ENCODE measurements at places on chromosomes 3 and 15.

GRCh38 chr15:72272213-72272996, at the start of gene PARP6:
PARP6 (minus strand) TSS chr15:72272554; CDS start chr15:72267477, 5,077 bp downstream.
- peak; percentile 99 for DNase-seq

- DNase-seq, result no peak
These were observed 710 bp downstream of the ABHD10 start for GRCh38 chr3:111979434-111980038.

DNA sequence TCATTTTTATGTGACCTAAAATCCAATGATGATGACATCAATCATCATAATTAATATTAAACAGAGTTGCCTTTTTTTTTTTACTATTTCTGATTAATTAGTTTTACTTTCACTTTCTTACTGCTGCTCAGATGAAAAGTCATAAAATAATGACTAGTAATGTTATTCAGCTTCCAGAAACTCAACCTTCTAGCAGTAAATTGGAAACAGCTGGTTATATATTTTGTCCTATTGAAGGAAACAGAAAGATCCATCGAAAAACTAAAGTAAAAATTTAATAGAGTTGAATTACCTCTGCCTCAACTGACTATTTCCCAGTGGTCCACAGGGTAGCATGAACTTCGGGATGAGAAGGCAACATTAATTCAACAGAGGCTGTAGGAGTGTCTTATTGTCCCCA, 107.1 kb upstream of the PTX3 start:
- DNase-seq, result no peak

- DNase-seq, result no peak
These were observed 9.6 kb downstream of the EMC3 start for GRCh38 chr3:9976721-9977709.

GRCh38 chr15:60195611-60196010, 191.5 kb downstream of the FOXB1 start:
- no peak for DNase-seq

DNA sequence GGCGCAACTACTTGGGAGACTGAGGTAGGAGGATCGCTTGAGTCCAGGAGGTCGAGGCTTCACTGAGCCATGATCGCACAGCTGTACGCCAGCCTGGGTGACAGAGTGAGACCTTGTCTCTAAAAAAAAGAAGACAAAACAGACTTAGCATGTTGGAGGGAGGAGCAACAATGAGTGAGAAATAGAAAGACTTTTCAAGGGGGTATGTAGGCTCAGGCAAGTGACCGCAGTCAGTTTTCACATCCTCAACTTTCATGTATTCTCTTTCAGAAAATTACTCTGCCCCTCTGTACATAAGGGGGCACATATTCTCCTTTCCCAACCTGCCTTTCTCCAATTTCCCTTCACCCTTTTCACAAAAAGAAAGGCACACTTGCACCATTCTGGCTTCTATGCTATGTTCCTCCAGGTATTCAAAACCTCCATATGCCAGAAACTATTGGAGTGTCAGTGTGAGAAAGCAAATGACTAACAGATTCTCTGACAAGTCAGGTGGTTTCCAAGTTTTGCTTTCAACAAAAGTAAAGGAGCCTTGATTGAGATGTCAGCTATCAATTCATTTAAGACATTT, 7.6 kb downstream of the NSUN3 start:
- no peak for DNase-seq

GRCh38 chr15:23561914-23562313, 3.6 kb upstream of the MKRN3 start:
- DNase-seq, result no peak

GRCh38 chr15:59104912-59105732, at the start of gene CCNB2:
CCNB2 (plus strand) TSS chr15:59105146; CDS start chr15:59105269, 123 bp downstream.
- DNase-seq, result peak; percentile 70

GRCh38 chr3:71817262-71817661, 32.3 kb upstream of the PROK2 start:
- no peak for DNase-seq

DNA sequence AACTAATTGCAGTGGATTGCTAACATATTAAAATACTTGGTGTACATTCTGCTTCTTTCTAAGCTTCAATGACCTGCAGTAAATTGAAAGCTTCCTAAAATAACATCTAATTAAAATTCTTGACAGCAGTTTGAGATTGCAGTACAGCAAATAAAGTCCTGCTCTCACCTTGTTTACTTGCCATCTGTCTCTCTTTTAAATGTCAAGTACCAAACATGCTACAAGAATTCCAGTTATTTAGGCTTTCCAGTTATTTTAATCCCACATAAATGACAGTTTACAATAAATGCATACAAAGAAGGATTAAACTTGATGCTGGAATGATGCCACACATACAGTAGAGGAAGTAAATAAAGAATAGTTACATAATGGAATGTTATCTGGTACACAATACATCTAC, 33.2 kb downstream of the CBLB start:
- no peak for DNase-seq

DNA sequence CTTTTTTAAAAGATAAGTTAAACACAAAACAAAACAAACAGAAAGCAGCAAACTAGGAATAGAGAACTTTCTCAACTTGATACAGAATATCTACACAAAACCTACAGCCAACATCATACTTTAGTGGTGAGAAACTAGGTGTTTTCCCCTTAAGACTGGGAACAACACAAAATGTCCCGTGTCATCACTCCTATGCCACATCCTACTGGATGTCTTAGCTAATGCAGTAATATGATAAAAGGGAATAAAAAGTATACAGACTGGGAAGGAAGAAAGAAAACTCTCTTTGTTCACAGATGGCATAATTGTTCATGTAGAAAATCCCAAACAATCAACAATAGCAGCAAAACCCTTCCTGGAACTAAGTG, 45.9 kb downstream of the TMEM45A start:
- DNase-seq, result no peak

- no peak for DNase-seq
These were observed 29.9 kb upstream of the ST3GAL6 start for GRCh38 chr3:98733053-98733811.

GRCh38 chr15:24318981-24319380, 356.6 kb upstream of the NPAP1 start:
- no peak for DNase-seq

GRCh38 chr3:4006288-4006687, 207.1 kb downstream of the LRRN1 start:
- DNase-seq, result no peak

- DNase-seq, result no peak
These were observed 54.4 kb downstream of the CCDC66 start for GRCh38 chr3:56611364-56611763.

GRCh38 chr3:125398952-125399351, 23.8 kb upstream of the ZNF148 start:
- no peak for DNase-seq

- no peak for DNase-seq
These were observed 12.2 kb downstream of the CAV3 start for GRCh38 chr3:8745619-8746370.

GRCh38 chr3:186254676-186255650, 107.1 kb downstream of the DGKG start:
- DNase-seq, result no peak

- DNase-seq, result no peak
These were observed 1.8 kb downstream of the PXK start for GRCh38 chr3:58334506-58334884.

GRCh38 chr3:148718982-148719862, 21.5 kb downstream of the AGTR1 start:
- no peak for DNase-seq

DNA sequence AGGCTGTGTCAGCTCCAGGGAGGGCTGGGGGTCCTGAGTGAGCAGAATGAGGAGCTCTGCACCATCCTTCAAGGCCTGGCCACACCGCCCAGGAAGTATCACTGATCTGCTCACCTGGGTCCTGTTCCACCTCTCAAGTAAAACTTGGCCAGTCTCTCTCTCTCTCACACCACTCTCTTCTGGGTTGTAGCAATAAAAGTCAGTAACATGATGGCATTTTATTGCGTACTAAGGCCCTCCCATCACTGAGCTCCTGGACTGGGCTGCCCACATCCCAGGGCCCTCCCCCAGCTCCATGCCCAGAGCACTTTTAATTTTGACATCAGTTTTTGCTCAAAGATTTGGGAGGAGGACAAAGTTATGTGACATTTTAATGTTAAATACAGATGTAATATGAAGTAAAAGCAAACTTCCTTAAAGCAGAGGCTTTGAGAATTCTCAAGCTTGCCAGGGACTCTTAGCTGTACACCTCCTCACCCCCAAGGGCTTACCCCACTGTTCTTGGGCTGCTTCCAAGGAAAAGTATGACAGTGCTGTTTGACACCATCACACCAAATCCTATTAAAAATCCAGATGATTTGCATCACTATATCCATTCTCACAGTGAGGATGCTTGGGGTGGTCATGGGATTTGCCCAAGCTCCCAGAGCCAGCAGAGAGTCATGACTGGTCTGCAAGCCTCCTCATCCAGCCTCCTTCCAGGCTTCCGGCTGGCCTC, 105.1 kb upstream of the SLCO2A1 start:
- no peak for DNase-seq

- DNase-seq, result no peak
These were observed 201.3 kb upstream of the LRIG1 start for GRCh38 chr3:66702126-66702525.

DNA sequence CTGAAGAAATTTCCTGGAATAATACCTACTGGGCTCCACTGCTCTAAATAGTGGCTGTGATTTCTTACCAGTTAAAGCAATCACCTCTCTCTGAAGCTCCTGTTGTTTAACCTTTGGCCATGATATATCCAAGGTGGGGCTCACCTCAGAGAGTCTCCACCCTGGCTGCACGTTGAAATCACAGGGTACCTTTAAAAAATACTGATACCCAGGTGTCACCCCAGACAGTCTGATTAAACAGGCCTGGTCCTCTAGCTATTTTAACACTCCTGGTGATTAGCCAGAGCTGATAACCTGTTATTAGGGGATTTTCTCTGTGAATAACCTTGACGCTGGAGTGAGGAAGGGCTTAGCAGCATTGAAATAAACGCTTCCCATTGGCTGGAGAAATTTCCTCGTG, 22.3 kb upstream of the ZBTB38 start:
- DNase-seq, result no peak

DNA sequence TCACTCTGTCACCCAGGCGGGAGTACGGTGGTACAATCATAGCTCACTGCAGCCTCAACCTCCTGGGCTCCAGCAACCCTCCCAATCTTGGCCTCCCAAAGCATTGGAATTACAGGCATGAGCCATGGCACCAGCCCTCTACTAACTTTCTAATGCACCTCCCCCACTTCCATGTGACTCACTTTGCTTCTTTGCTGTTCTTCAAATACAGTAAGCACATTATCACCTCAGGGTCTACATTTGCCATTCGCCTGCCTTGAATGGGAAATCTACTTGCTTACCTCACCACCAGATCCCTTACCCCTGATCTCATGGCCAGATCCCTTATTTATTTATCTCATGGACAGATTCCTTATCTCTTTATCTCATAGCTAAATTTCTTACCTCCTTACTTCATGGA, 235.3 kb downstream of the KCNMB2 start:
- no peak for DNase-seq

DNA sequence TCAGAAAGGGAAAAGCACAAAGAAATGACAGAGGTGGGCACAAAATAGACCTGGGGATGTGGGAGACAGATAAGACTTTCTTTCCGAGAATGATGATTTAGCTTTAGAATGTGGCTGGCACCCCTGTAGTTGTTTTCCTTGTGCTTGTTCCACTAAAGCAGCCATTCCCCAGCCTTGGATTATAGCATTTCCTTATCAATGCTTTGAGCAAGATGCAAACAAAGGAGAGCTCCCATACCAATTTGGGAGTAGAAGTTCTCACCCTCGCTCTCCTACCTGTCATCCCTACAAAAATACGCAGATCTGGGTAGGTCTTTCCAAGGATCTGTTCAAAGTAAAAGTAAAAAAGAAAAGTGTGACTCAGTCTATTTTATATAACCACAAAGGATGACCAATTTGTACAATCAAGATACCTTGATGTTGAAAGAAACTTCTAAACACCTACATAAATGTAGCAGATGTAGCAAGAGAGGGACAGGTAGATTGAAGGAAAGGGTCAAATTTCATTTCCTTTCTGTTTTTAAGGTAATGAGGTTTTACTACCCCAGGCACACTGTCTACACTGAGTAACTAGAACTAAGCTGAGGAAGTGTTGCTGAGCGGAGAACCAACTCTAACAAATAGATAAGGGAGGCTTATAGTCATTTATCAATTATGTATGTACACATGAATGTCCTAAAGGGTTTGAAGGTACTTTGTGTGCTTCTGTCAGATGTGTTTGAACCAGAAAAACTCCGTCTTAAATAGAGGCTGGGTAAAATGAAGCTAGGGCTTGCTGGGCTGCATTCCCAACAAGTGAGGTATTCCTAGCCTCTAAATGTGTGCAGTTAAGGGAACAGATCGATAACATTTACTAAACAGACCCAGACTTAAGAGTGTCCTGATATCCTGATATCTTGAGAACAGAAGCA, 91.1 kb upstream of the LRRN1 start:
- DNase-seq, result no peak

- no peak for DNase-seq
These were observed 49.7 kb downstream of the PDE8A start for GRCh38 chr15:85031086-85031943.

- no peak for DNase-seq
These were observed 170.2 kb upstream of the IL12A start for GRCh38 chr3:159818399-159818798.

GRCh38 chr15:80695099-80695910, at the start of gene ABHD17C:
ABHD17C (plus strand) TSS chr15:80695310; CDS start chr15:80695430, 120 bp downstream.
- peak; percentile 27 for DNase-seq

DNA sequence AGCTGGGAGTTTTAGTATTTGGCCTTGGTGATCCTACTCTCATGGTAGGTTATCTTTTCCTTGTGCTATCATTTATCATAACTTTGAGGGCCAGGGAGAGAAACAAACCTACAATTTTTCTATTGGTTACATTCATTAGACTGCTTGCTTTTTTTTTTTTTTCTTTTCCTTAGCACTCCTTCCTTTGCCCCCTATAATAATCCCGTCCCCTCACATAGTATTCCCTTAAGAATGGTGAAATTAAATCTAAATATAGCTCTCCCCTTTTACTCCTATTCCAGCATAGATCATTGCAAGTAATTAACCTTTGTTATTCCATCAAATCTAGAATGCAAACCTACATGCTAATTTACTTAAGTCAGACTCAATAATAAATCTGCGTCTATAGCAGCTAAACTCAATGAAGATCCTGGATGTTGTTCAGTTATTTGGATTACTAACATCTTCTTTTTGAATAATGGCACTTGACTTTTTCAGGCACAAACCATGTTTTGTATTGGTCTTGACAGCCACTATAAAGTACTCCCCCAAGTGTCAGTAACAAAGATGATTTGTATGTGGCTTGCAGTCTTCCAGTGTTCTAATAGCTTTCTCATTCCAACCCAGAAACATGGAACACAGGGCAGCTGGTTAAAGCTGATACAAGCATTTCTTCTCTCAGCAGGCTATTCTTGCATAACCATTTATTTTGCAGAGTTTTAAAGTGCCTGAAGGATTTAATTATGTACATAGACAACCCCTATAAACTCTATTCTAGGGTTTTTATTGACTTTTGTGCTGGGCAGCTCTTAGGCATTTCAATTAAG, 420.6 kb downstream of the MECOM start:
- no peak for DNase-seq

- no peak for DNase-seq
These were observed 3.9 kb upstream of the PLCH1 start for GRCh38 chr3:155748611-155749365.
